ENCODE measurements at places on chromosomes 5 and 9.

DNA sequence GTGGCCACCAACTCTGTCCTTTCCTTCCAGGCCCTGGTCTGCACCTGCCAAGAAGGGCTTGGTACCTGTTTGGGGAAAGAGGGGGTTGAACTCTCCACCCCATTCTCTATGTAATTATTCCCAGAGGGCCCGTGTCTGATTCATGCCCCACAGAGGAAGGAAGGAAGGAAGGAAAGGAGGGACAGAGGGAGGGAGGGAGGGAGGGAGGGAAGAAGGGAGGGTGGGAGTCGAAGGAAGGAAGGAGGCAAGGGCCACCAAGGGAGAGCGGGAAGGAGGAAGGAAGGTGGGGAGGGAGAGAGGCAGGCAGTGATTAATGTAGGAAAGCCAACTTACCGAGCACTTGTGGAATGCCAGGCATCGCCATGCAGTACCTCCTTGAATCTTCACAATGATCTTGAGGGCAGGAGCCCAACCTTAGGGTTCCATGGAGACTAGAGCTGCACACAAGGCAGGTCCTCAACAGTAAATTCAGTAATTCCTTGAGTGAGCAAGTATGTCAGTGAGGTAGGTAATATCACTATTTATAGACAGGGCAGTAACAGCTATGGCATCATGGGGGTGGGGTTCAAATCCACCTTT is 75.8 kb downstream of the FGF18 start:
- DNase-seq = no peak

DNA sequence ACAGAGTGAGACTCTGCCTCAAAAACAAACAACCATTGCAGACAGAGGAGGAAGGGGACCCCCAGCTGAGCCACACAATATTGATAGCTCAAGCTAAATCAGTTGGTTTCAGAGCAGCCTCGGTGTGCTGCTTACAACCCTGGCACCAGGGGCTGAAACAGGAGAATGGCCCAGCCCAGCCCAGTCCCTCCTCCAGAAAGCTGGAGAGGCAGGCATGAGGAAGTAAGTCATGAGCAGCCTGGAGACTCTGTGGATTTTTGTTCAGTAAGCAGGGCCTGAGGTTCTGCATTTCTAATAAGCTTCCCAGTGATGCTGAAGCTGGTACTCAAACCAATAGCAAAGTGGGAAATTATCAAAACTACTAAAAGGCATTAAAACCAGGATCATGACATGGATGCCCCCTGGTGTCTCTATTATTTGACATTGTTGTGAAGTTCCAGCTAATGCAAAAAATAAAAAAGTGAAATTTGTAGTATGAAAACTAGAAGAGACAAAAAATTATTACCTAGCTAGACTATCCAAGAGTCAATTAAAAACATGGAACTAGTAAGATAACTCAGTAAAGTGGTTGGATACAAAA is 14.2 kb downstream of the PRRT1B start:
- DNase-seq = no peak

- DNase-seq = no peak
Measured at GRCh38 chr5:178162481-178162880, 8.8 kb upstream of the NHP2 start.

GRCh38 chr9:82726424-82727276 is 336.3 kb downstream of the RASEF start:
- DNase-seq = no peak

DNA sequence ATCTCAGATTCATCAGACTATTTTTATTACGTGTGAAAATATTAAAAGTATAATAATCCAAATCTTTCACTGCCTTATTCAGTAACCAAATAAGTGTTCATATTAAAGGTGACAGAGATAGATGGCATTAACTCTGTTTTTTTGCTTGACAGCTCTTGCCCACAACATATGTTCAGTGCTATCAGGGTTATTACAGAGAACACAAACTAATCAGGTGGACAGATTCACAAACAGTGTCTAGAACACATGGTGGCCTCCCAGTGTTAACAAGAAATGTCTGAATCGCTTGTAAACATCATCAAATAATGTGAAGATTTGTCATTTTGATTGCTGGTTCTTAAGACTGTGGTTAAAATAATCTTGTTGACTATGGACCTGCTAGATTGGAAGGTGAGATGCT is 609.1 kb upstream of the GRAMD2B start:
- no peak for DNase-seq

DNA sequence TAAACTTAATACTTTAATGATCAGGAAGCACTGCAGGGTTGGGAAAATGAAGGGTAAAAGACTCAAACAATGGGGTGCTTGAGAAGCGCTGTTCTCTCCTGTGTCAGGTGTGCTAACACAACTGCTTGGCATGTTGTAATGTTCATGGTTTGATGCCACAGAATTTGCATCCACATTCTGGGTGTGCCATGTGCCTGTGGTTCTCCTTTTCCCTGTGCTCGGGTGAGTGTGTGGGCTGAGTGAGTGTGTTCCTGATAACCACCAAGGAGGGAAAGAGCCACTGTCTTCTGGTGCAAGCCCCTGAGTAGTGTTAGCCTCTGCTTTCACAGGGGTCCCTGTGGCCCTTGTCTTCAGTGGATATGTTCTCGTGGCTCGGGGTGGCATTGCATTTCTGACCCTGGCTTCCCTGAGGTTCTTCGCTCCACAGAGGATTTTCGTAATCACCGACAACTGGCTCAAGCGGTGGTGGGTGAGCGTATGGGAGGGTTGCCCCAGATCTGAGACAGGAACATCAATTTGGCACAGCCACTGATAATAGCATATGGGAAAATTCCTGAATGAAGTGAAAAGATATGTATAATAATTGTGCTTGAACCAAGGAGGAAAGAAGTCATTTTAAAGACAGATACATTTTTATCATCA is 102.0 kb downstream of the MVB12B start:
- DNase-seq = no peak

DNA sequence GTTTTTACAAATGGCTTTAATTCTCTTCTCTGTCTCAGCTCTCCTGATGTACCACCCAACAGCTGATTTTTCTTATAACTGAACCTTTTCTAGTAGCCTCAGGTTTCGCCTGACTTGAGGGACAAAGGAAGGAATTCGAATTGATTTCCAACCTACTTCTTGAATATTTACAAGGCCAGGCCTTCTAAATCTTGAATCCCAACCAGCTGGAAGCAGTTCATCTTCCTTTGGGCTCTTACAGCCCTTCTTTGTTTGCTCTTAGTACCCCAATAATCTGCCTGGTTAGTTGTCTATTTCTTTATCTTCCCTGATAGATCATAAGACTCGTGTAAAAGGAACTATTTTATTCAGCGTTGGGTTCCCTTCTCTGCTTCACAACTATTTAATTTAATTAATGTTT is 95.9 kb downstream of the NLN start:
- DNase-seq = no peak

- no peak for DNase-seq
Measured at GRCh38 chr5:165714598-165714997, 2209.2 kb downstream of the MAT2B start.

Data from keratinocyte (primary cell).